ENCODE measurements at places on chromosomes 4 and X. TPM values are rescaled to one million over a fixed set of nuclear protein-coding genes. Genes with fewer than 3 reads are reported as not detected.

DNA sequence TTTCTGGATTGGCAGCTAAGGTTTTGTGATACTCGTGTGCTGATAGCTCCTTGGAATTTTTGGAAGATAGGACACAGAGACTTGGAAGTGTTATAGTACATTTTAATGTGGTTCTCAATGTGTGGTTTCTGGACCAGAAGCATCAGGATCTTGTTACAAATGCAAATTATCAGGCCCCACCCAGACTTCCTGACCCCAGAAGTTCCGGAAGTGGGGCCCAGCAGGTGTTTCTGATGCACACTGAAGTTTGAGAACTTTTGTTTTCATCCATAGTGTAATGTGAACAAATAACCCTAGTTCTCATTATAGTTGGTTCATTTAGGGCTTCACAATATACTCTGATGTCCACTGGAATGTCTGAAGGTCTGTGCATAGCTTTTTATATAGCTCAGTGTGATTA, 49.6 kb downstream of the LAMP2 start:
- DNase-seq = no peak
- no peaks in the 10 kb centered on the region for H3K27me3 ChIP-seq
- no peak overlapping the region for H3K4me3 ChIP-seq
- no peaks in the 10 kb centered on the region for H3K36me3 ChIP-seq
- peaks cover 7% of the 10 kb centered on the region for H3K4me1 ChIP-seq

The SATL1 gene
- not detected for total RNA-seq

DNA sequence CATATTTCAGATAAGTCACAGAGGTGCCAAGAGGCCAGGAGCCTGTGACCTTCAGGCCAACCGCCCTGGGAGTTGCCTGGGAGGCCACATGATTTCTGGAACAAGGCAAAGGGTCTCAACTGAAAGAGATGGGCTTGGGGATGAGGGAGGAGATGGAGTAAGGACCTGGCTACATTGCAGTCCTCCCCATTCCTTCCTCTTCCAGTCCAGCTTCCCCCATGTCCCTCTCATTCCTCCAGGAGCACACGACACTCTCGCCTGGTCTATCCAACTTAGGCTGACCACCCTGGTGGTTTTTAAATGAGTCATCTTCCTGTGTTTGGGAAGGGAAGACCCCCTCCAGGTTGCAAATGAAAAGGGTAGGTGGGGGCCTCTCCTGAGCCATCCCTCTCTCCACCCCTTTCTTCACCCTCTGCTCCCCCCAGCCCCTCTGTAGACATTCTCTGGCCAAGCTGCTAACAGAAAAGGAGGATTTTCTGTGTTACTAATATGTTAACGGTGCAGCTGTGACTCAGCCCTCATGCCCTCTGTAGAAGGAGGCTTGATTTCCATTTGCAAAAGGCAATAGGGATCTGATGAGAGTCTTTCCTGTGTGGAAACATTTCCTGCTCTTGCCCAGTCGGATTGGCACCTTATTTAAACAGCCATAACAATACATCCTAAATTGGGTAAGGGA, 79.2 kb downstream of the RTL5 start:
- no peak overlapping the region for H3K27ac ChIP-seq
- H3K36me3 ChIP-seq = peaks cover 1% of the 10 kb centered on the region
- DNase-seq = no peak
- no peak overlapping the region for H3K4me3 ChIP-seq
- no peaks in the 10 kb centered on the region for H3K4me1 ChIP-seq

DNA sequence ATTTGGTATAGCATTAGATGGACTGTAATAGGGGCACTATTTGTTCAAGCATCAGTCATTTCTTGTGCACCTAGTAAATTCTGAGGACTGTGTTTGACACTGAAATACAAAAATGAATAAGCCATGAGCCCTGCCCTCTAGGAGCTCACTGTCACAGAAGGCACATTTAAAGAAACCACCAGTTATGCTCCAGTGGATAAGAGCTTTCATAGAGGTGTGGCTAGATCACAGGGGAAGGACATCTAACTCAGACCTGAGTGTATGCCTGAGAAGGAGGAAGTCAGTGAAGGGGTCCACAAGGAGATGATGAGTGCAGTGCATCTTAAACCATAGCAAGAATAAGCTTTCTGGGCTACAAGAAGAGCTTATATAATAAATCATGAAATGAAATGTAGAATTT, 40.1 kb downstream of the BTC start:
- H3K27me3 ChIP-seq = peaks cover 6% of the 10 kb centered on the region
- H3K4me3 ChIP-seq = no peak overlapping the region
- DNase-seq = no peak

- no peak overlapping the region for H3K4me3 ChIP-seq
- peaks cover 40% of the 10 kb centered on the region for H3K27me3 ChIP-seq
- no peaks in the 10 kb centered on the region for H3K36me3 ChIP-seq
- H3K4me1 ChIP-seq = no peaks in the 10 kb centered on the region
- H3K27ac ChIP-seq = no peak overlapping the region
- DNase-seq = no peak
These were observed 105.4 kb downstream of the GPC3 start for GRCh38 chrX:133880032-133880443.

GRCh38 chr4:63106600-63106999, 1302.7 kb downstream of the TECRL start:
- H3K27me3 ChIP-seq = no peaks in the 10 kb centered on the region
- no peaks in the 10 kb centered on the region for H3K36me3 ChIP-seq
- no peaks in the 10 kb centered on the region for H3K4me1 ChIP-seq
- H3K4me3 ChIP-seq = no peak overlapping the region

DNA sequence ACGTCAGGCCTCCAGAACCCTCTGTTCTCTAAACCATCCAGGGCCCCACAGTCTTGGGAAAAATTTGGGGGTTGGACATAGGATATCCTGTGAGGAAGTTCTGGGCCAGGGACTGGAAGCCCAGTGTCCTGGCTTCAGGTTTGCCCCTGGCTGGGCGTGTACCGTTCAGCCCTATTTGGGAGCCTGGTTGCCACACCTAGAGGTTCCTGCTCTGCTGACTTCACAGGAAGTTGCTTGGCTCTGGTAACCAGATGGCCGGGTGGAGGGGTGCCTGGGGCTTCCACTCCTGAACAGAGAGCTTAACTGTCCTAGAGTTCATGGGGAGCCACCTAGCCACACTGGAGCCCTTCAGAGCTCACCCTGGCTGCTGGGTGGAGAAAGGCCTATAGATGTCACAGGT, 1.1 kb downstream of the TAFAZZIN start:
- peak overlapping the region; percentile 87 for H3K4me3 ChIP-seq
- peak; percentile 26 for DNase-seq

- H3K4me3 ChIP-seq = no peak overlapping the region
- H3K4me1 ChIP-seq = peaks cover 10% of the 10 kb centered on the region
- DNase-seq = no peak
- H3K36me3 ChIP-seq = no peaks in the 10 kb centered on the region
These were observed 19.8 kb upstream of the MANBA start for GRCh38 chr4:102780476-102781144.

DNA sequence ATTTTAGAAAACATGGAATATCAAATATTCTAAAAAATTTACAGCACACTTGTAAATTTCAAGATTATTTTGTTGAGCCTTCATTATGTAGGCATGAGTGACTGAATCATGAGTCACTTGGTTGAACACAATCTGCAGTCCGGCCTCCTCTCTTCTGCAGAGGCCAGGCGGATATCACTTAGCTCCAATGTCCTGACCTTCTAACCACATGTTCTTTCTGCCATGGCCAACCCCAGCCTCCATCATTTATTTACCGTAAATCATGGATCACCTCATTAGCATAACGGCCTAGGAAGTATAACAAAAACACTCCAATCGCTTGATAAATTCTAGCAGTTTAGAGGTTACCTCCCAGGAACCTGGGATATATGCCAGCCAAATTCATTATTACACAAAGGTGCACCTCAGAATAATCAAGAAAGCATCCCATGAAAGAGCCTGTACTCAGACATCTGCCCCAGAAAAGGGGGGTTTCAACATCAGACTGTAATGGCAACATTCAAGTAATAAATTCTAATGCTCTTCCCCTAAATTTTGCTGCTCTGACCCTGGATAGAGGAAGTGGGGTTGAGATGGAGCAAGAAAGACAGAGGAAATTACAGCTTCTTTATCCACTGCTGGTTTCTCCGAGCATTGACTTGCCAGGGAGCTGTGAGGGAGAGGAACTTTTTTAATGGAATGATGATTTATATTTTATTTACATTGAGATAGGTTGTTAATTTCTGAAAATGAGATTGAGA, 2153.6 kb upstream of the AGA start:
- no peak overlapping the region for H3K4me3 ChIP-seq
- H3K36me3 ChIP-seq = peaks cover under 1% of the 10 kb centered on the region
- no peaks in the 10 kb centered on the region for H3K4me1 ChIP-seq
- no peaks in the 10 kb centered on the region for H3K27me3 ChIP-seq
- H3K27ac ChIP-seq = no peak overlapping the region

DNA sequence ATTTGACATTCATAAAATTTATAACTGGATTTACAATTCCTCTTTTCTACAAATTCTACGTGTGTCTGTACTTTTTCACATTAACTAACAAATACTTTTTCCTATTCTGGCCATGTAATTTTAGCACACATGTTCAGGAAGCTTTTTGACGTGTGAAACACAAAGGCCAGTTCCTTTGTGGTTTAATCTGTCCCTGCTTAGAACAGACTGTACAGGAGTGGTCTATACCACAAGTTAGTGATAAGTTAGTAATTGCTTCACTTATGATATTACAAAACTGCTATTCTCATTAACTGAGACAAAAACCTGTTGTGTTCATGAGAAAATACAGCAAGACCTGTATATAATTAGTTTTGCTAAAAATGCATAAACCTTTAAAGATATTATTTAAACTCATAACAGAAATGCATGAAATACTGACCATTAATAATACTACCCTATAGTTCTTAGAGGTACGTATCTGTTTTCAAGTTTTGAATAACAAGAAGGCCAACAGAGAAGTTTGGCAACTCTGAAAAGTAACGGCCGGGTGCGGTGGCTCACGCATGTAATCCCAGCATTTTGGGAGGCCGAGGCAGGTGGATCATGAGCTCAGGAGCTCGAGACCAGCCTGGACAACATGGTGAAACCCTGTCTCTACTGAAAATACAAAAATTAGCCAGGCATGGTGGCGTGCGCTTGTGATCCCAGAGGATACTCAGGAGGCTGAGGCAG, 13.7 kb upstream of the AREG start:
- DNase-seq = no peak
- H3K27ac ChIP-seq = no peak overlapping the region
- no peaks in the 10 kb centered on the region for H3K4me1 ChIP-seq
- H3K36me3 ChIP-seq = no peaks in the 10 kb centered on the region
- no peak overlapping the region for H3K4me3 ChIP-seq
- H3K27me3 ChIP-seq = no peaks in the 10 kb centered on the region

DNA sequence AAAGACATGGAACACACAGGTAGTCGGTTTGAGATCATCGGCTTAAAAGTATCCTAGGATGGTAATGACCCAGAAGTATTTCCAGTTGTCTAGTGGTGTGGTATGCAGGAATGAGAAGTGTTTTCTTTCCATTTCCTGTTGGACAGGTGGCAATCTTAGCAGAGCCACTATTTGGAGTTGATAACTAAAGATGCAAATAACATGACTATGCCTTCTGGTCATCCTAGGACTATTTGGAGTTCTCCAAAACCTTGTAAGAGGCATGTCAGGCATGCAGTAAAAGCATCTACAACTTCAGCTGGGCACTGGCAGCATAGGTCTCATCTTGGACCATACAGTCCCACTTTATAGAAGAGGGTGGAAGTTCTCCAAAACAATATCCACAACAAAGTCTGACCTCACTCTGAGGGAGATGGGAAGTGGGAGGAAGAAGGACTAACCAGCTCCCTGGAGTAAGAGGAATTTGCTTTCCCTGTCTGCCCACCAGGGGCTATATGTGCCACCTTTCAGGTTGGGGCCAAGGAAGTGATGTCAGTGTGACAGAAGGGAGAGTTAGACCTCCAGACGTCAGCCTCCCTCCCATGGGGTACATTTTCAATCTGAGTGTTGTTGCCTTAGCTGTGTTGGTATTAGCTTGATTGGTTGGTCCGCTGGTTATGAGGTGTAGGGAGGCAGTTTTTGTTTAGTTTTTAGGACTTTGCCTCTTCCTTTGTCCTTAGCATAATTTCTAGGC, 101.2 kb upstream of the MYOZ2 start:
- DNase-seq = no peak
- no peak overlapping the region for H3K27ac ChIP-seq
- H3K36me3 ChIP-seq = no peaks in the 10 kb centered on the region
- peaks cover 8% of the 10 kb centered on the region for H3K4me1 ChIP-seq
- no peak overlapping the region for H3K4me3 ChIP-seq

GRCh38 chrX:39002466-39002865, 201.2 kb downstream of the MID1IP1 start:
- H3K27me3 ChIP-seq = peaks cover 14% of the 10 kb centered on the region
- DNase-seq = no peak
- H3K27ac ChIP-seq = no peak overlapping the region
- no peak overlapping the region for H3K4me3 ChIP-seq
- H3K4me1 ChIP-seq = no peaks in the 10 kb centered on the region
- no peaks in the 10 kb centered on the region for H3K36me3 ChIP-seq

The HNRNPH2 gene
- total RNA-seq = 17.8 TPM

DNA sequence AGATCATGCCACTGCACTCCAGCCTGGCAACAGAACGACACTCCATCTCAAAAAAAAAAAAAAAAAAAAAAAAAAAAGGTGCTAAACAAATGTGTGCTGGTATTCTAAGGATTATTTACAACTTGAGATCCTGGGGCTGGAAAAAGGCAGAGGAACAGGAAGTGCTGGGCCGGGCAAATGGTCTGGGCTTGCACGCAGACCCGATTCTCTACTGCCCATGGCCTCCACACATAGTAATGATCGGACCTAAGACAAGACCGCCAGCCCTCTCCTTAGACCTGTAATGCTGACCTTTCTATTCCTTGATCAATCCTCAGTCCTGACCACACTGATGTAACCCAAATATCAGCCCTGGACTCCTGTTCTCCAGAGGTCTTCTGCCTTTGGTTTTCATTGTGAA, 67.8 kb downstream of the EFNB1 start:
- H3K36me3 ChIP-seq = no peaks in the 10 kb centered on the region
- DNase-seq = no peak
- no peak overlapping the region for H3K27ac ChIP-seq
- H3K4me1 ChIP-seq = no peaks in the 10 kb centered on the region
- H3K27me3 ChIP-seq = peaks cover 5% of the 10 kb centered on the region

- no peak for DNase-seq
- no peak overlapping the region for H3K27ac ChIP-seq
- no peak overlapping the region for H3K4me3 ChIP-seq
- H3K4me1 ChIP-seq = no peaks in the 10 kb centered on the region
These were observed 236.3 kb upstream of the GYPA start for GRCh38 chr4:144376866-144377265.

The CT83 gene
- not detected for total RNA-seq

GRCh38 chrX:109880629-109881028, 122.3 kb upstream of the TMEM164 start:
- no peaks in the 10 kb centered on the region for H3K36me3 ChIP-seq
- DNase-seq = no peak
- H3K4me3 ChIP-seq = no peak overlapping the region
- H3K27ac ChIP-seq = no peak overlapping the region
- H3K4me1 ChIP-seq = no peaks in the 10 kb centered on the region
- H3K27me3 ChIP-seq = peaks cover 47% of the 10 kb centered on the region

GRCh38 chrX:87732133-87732532, 214.5 kb downstream of the KLHL4 start:
- no peak overlapping the region for H3K27ac ChIP-seq
- no peaks in the 10 kb centered on the region for H3K27me3 ChIP-seq
- H3K36me3 ChIP-seq = no peaks in the 10 kb centered on the region
- DNase-seq = no peak

The HSFX2 gene
- total RNA-seq = 0.17 TPM

The ARMCX1 gene
- 3.3 TPM for total RNA-seq

The PTCHD1 gene
- total RNA-seq = not detected

- no peak for DNase-seq
- H3K36me3 ChIP-seq = no peaks in the 10 kb centered on the region
- no peak overlapping the region for H3K4me3 ChIP-seq
- H3K27me3 ChIP-seq = no peaks in the 10 kb centered on the region
- no peaks in the 10 kb centered on the region for H3K4me1 ChIP-seq
These were observed 37.9 kb upstream of the SORBS2 start for GRCh38 chr4:185849664-185850550.
